Astrocyte of the cerebellum (primary cell): ENCODE measurements at places on chromosomes 5 and 9.

GRCh38 chr5:148559461-148559860 lies 94.9 kb downstream of the HTR4 start:
- DNase-seq: no peak

DNA sequence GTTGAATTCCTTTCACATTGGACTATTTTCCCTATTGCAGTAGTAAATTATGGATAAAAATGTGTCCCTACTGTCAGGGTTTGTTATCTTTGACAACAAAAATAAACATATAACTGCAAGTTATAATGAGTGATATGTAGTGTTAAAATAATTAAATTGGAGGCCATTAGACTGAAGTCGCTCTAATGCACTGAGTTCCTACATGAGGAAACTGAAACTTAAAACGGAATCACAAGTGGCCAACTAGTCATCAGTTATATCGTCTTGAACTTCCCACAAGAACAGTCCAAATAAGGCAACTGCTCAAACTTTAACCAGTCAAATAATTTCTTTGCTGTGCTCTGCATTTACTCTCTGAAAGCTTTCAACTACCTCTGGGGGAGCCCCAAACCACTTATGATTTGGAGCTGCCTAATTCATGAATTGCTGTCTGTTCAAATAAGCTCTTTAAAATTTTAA lies 2.1 kb upstream of the IFT74 start:
- DNase-seq: no peak

- no peak for DNase-seq
These were observed 8.0 kb downstream of the SPOCK1 start for GRCh38 chr5:137491121-137491520.

- DNase-seq: no peak
These were observed 8.0 kb downstream of the TGFBR1 start for GRCh38 chr9:99112750-99113413.

DNA sequence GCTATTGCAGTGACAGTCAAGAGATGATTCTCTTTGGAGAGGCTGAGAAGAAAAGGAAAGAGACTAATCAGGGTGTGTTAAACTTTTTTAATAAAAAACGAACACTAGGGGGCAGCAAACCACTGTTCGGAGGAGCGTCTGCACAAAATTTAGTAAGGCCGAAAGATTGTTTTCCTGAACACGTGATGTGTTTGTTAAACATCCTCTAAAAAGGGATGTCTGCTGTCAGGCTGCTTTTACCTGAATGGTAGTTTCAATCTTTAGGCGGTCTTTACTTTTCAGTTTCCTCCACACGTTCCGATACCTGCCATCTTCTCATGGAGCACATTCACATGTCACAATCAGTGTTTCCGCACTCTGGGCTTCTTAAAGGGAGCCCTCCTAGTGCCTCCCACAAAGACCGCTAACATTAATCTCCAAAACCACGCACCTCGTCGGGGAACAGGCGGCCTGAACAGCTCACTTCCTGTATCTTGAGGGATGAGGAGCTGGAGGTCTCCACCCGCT lies 125.2 kb downstream of the GPBP1 start:
- DNase-seq: peak; percentile 85

GRCh38 chr5:142686968-142687367 lies 1.1 kb upstream of the FGF1 start:
- no peak for DNase-seq

GRCh38 chr5:59800347-59800893 lies 93.1 kb downstream of the PDE4D start:
- DNase-seq: no peak

GRCh38 chr9:121253821-121254501 lies 14.0 kb upstream of the GSN start:
- no peak for DNase-seq
